ENCODE measurements at places on chromosomes 5 and 9. TPM values are rescaled to one million over a fixed set of nuclear protein-coding genes. Genes with fewer than 3 reads are reported as not detected.

DNA sequence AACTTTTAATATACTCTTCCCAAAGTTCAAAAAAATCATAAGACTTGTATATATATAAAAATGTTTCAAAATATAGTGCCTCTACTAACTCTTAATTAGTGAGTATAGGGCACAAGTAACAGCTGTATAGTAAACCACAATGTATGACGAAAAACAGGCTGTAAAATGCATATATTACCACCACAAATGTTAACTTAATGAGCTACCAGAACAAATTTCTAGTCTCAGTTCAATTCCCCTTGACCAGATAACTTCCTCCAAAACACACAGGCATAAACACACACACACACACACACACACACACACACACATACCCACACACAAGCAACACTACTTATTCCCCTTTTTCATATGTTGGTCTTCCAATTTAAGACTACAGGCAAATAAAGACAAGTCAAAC lies 78.8 kb downstream of the FBXL17 start:
- DNase-seq = no peak

The CHSY3 gene
- 2.5 TPM for total RNA-seq

- DNase-seq = no peak
Measured at GRCh38 chr9:113345190-113345589, 4.2 kb upstream of the BSPRY start.

The ROPN1L gene
- not detected for total RNA-seq

The DEPDC1B gene
- total RNA-seq = 13.2 TPM

The SLC6A18 gene
- 0.53 TPM for total RNA-seq

- no peak for DNase-seq
Measured at GRCh38 chr5:107389775-107390148, 281.0 kb downstream of the EFNA5 start.

All from Peyer's patch (tissue), 4 donors.